ENCODE measurements at places on chromosomes 12 and 14.

- no peak for DNase-seq
These were observed 7.5 kb downstream of the TMEM52B start for GRCh38 chr12:10186299-10186698.

DNA sequence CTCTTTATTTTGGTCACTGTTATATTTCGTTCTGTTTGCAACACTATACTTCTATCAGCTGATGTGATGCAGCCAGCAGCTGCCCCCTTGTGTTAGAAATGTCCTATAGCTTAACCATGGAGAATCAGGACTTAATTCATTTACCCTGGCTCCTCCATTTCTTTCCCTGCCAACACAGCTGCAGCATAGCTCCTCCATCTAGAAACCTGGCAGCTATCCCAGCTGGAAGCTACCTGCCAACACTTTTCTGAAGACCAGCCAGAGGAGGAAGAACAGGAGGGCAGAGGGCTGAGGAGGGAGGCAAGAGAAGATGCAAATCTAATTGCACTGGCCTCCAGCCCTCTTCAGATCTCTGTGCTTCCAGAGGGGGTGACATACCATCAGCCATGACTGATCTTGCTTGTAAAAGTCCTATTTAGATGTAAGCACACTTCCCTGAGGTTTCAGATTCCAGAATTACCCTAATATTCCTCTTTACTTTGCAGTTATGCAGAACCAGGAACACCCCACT lies 156.8 kb upstream of the TMEM260 start:
- peak; percentile 37 for DNase-seq

GRCh38 chr12:49519574-49519936 lies 19.3 kb upstream of the KCNH3 start:
- DNase-seq: no peak

DNA sequence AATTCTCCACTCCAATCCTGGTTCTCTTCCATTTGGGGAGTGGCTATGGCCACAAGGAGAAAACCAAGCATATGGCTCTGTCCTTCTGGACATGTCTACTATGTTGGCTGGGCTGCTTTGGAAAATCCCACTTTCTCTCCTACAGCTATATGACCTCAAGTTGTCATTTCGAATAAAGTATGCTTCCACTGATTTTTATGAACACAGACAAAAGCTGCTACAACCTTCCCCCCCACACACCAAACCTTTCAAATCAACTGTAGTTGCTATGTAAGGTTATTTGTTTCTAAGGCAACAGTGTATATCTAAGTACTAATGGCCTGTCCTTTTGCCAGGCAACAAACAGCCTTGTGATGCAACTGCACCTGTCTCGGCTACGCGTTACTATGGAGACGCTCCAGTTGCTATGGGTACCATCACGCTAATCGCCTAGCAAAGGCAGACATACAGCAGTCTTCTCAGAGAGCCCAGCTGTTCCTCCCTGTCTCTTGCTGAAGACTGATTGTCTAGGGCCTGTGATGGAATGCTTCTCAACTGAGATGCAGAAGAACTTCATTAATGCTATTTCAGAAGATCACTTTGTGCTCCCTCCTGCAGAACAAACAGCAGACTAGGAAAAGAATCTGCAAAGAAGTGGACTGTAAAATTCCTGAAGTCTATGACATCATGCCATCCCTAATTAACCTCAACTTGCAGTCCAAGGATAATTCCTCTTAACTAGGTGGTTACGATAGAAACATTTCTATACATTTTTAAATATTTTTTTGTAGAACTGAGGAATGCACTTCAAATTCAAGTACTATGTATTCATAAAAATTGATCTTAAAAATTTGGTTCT lies 67.6 kb downstream of the FOXN3 start:
- DNase-seq: no peak

GRCh38 chr12:57470970-57471656 lies 8.6 kb downstream of the ARHGAP9 start:
- DNase-seq: no peak

DNA sequence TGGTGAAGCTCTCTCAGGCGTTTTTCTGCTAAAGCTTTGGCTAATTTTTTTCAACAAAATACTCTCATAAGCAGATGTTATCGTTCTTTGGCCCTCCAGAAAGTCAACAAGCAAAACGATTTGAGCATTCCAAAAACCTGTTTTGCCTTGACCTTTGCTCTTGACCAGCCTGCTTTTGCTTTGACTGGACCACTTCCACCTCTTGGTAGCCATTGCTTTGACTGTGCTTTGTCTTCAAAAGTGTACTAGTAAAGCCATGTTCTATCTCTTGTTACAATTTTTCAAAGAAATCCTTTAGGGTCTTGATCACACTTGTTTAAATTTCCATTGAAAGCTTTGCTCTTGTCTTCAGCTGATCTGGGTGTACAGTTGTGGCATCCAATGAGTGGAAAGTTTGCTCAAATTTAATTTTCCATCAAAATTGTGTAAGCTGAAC lies 10.7 kb upstream of the ARID4A start:
- no peak for DNase-seq

GRCh38 chr14:65281991-65282895 lies 130.3 kb upstream of the FUT8 start:
- DNase-seq: peak; percentile 37

GRCh38 chr12:50188875-50189575 lies 21.9 kb upstream of the CERS5 start:
- no peak for DNase-seq

DNA sequence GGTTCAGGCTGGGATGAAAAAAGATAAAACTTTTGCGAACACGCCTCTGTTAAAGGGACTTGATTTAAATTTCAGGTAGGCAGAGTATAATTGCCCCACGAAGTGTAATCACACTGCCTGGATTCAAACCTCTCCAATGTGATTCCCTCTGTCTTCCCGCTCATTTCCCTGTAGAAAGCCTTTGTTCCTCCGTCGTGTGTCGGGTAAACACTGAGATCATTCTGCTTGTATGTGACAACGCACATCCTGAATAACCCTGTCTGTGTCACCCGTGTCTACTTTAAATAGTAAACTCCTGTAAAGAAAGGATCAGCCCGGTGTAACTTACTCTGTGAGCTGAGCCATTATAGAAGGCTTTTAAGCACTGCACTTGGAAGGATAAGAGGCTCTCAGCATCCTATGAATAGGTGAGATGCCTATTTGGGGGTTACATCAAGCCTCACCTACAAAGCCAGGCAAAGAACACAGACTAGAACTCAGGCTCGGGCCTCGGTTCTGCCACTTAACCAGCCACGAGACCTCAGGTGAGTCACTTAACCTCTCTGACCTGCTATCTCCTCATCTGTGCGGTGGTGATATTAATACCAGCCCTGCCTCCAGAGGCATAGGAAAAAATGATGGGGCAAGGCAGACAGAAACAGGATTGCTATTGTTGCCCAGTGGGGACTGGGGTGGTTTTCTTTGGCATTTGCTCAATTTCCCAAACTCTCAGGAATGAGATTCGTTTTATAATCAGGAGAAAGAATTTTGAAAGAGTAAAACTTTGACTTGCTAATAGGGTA lies 74.2 kb downstream of the RBM19 start:
- DNase-seq: no peak

DNA sequence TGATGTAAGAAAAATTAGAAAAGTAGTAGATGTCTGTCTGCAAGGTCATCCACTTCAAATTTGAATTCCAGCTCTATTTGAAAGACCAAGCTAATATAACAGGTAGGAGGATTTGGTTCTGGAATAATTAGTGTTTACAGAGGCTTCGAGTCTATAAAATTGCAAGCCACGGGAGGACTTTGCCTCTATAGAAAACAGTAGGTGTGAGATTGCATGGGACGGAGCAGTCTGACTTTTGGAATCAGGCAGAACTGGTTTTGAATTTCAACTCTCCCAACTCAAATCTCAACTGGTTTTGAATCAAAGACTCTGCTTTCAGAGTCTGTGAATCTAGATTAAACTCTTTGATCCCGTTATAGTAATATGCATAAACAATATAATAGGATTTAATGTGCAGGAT lies 82.4 kb downstream of the PIK3C2G start:
- DNase-seq: no peak

DNA sequence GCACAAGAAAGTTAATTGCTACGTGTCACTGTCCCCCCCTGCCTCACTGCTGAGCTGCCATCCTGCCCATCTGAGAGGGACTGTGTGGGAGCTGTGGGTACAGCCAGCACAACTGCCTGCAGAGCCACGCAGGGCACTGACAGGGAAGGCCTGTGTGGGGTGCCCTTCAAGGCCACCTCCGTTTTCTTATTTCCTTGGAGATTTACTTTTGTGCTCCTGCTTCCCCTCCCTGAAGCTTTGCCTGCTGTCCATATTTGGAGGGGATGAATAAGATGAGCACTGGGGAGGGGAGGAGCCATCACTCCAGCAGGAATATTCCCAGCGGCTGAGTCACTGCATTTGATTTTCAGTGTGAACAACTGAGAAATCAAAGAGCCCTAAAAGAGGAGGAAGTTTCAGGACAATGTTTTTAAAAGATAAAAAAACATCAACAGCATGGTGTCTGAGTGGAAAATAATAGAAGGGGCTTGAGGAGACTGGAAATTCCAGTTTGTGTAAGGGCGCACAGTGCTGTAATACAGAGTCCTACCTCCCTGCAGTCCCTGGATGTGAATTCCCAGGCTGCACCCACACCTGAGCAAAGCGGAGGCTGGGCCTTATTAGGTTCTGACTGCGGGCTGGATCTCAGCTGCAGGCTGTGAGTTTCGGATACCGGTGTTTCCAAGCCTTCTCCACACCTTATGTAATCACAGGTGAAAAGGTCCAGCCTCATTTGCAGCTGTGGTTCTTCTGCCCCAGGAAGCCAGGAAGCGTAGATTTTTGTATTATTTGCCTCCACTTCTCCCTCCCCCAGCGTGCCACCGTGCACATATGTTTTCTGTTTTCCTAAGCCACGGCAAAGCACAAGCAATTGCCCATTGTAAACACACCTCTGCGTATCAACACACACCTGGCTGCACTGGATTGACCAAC lies 192.6 kb upstream of the BCL2L14 start:
- DNase-seq: peak; percentile 93

GRCh38 chr12:26367991-26368730 lies 172.8 kb downstream of the SSPN start:
- DNase-seq: no peak

DNA sequence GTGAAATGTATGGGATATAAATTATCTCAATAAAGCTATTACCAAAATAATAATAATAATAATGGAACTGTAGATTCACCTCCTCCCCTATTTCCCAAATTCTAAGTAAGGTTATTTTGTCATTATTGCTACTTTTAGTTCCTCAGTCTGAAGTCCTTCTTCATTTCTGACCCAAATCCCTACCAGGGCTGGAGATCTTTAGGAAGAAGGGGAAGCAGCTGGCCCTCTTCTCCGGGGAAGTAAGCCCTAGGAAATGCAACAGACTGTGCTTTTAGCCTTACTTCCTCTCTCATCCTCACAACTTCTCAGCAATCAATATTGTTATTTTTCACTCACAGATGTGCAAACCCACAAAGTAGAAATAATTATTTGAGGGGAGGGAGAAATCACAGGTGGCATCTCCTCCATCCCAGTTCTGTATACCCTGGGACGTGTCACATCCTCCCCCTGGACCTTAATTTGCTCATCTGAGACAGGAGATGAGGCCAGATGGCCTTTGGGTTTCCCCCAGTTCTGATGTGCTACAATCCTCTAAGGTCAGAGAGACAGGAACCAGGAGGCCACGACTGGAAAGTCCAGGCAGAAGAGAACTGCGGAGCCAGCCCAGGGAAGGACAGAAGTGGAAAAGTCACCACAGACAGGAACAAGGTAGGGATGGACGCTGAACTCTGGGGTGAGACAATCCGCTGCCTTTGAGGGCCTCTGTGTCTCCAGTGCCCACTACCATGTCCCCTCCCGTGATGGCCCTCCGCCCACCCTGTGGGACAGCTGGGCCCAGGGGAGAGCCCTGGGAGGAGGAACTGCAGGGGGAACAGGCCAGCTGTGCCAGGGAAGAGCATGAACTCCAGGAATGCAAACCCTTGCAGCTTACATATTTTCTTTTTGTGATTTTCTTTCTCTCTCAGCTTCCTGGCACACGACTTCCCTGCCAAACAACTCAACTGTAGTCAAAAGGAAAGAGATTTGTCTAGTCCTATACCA lies 10.6 kb upstream of the TNFRSF1A start:
- no peak for DNase-seq

GRCh38 chr12:88546853-88547252 lies 33.4 kb downstream of the KITLG start:
- DNase-seq: no peak

GRCh38 chr14:72479461-72479931 lies 414.4 kb downstream of the DPF3 start:
- DNase-seq: no peak

- no peak for DNase-seq
These were observed 295.8 kb upstream of the SEL1L start for GRCh38 chr14:81829447-81829846.

DNA sequence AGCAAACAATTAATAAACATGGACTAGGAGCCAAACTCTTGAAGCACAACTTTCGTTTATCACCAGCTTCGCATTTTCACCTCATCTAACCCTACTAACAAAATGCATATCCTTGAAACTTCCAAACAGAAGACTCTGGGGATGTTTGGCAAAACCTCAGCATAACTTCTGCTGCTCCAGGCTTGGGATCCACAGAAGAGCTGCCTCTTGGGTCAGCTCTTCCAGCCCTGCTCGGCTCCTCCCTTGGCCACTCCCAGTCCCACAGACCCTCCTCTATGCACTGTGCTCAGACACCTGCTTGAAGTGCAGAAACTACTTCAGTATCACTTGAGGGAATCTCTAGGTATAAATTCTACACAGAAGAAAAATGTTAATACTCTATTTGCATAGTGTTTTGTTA lies 110.0 kb upstream of the AMIGO2 start:
- no peak for DNase-seq

GRCh38 chr14:92922883-92923743 lies at the start of gene CHGA:
Gene CHGA (plus strand): TSS chr14:92923150. CDS start chr14:92923360, 210 bp downstream.
- peak; percentile 17 for DNase-seq

DNA sequence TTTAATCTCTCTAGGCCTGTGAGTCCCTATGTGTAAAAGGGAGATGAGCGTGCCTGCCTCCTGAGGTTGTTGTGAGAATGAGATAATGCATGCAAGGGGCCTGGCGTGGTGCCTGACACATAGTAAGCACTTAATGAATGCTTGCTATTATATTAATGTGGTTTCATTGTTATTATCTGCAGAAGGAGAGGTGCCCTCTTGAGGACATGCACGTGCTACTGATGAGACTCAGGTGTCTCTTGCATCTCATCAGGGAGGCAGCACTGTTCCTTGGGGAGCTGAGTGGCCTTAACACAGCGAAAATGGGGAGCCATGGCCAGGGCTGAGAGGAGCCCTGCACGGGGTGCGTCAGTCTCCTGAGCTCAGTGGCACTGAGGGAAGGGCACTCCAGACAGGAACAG lies 29.9 kb upstream of the BCDIN3D start:
- no peak for DNase-seq

- no peak for DNase-seq
These were observed 51.8 kb downstream of the CHGA start for GRCh38 chr14:92974541-92975345.

DNA sequence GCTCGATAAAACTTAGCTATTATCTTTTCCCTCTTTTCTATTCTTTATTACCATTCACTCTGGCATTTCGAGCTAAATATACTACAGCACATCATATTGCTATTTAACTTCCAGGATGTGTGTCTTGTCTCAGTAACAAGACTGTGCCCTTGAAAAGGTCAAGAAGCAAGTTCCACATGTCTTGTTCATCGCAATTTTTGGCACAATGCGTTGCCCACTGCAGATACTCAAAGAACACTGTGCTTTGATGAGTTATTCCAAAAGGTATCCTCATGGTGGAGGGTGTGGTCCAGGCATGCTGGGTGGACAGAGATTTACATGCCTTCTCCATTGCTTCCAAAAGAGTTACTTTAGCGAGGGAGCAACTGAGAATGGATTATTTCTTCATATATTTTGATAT lies 6.6 kb downstream of the E2F7 start:
- DNase-seq: no peak

- DNase-seq: no peak
These were observed 119.7 kb upstream of the DNM1L start for GRCh38 chr12:32559434-32559833.

- peak; percentile 42 for DNase-seq
These were observed 79.7 kb downstream of the SPTB start for GRCh38 chr14:64800000-64800399.

Measured in PC-9 (cell line).